ENCODE measurements at places on chromosomes 7 and 10. TPM values are rescaled to one million over a fixed set of nuclear protein-coding genes. Genes with fewer than 3 reads are reported as not detected.
A peak's percentile ranks its signal among the peaks of the same experiment; 100 is the strongest.

DNA sequence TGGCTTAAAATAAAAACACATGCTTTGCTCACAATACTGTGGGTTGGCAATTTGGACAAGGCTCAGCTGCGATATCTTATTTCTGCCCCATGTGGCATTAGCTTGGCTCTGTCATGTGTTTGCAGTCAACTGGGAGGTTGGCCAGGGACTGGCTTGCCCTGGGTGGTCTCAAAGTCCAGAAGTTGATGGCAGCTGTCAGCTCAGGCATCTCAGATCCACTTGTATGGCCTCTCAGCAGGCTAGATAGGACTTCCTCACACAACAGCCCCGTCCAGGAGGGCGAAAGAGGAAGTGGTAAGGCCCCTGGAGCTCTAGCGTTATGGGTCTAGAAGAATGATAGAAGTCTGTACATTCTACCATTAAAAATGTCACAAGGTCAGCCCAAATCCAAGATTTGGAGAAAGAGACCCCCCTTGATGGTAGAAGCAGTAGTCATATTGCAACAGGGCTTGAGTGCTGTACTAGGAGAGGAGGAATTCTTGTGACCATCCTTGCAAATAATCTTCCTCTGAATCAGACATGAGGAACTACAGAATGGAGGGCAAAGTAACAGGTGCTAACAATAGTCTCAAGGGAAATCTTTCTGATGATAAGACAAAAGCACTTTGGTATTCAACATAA lies 166.2 kb downstream of the FAM107B start:
- ATAC-seq, result no peak

DNA sequence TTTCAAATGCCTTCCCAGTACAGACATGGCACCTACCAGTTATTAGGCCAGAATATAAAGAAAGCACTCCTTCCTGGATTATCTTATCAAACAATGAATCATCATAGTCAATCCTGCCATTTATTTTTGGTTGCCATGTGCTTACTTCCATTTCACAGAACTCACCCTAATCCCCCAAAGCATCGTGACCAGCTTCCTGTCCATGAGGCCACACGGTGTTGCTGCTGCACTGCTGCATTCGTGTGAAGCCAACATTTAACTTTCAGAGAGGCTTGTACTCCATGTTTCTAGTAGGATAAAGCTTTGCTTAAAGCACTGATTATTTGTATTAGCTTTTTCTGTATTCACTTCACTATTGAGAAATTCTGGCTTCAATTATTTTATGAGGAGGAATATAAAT lies 14.4 kb downstream of the COL28A1 start:
- ATAC-seq, result no peak

GRCh38 chr7:129793506-129794310 lies 159.1 kb downstream of the UBE2H start:
- no peak for ATAC-seq

Gene DRGX
- not detected for total RNA-seq

Gene COL13A1
- 50.6 TPM for total RNA-seq

- ATAC-seq, result no peak
Measured at GRCh38 chr7:73507556-73507955, 14.5 kb downstream of the BAZ1B start.

DNA sequence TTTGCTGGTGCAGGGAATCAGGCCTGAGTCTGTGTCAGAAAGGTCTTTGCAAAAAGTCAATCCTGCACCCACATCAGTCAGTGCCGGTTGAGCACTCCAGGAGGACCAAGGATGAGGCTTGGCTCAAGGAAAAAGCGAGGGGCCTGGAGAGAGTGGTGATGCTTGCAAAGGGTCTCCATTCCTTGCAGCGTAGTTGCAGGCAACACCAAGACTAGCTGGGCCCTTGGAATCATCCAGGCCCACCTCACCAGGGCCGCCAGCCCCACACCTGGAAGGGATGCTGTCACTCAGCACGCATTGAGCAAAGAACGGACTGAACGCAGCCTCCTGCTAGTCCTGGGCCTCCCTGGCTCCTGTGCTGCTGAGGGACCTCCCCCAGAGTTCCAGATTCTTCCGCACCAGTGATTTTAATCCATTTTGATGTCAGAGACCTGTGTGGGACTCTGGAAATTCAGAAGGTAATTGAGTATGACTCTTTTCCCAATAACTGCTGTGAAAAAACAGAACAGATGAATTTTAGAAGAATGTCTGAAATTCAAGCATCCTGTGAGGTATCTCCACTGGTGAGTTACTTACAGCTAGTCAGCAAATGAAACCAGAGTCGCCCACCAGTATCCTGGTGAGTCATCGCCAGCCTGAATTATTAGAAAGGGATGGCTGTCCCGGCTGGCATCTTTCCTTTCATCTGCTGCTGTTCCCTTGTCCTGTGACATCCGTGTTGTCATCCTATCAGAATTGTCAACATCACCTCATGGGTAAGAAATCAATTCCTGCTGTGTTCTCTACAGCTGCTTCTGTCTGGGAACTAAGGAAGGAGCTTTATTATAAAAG lies 150.8 kb upstream of the NPS start:
- ATAC-seq, result peak; percentile 88

- ATAC-seq, result no peak
Measured at GRCh38 chr7:74598558-74598957, 59.0 kb upstream of the GTF2I start.

Gene MUC3A
- 0.57 TPM for total RNA-seq

- ATAC-seq, result peak; percentile 37
Measured at GRCh38 chr7:149285603-149286002, 23.6 kb downstream of the ZNF783 start.

DNA sequence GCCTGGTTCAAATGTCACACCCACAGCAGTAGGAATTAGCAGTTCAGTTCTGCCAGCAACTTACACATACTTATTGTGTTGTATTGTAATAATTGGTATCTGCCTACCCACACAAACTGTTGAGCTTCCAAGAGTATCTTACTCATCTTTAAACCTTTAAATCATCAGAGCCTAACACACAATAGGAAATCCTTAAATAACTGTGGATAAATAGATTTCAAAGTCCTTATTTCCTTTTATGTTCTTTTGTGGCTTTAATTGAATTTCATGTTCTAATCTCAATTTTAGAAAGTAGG lies 3.9 kb downstream of the CASD1 start:
- ATAC-seq, result no peak
